ENCODE measurements at places on chromosomes 2 and 18. TPM values are rescaled to one million over a fixed set of nuclear protein-coding genes. Genes with fewer than 3 reads are reported as not detected.

DNA sequence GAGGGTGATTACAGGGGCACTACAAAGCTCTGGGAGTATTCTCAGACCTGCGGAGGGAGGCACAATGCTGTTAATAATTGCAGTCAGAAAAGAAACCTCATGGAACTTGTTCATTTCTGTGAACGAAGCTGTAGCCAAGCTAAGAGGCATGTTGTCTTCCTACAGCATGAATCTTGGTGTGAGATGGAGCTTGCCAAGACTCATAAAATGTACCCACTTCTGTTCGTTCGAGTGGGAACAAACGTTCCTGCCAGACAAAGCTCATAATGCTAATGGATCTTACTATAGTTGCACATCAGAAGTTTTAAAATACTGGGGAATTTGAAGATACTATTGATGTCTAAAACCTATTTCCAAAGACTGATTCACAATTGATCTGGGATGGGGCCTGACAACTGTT is 489.1 kb downstream of the ZEB2 start:
- DNase-seq: no peak

GRCh38 chr2:239292959-239293774 is 107.7 kb downstream of the HDAC4 start:
- no peak for DNase-seq

DNA sequence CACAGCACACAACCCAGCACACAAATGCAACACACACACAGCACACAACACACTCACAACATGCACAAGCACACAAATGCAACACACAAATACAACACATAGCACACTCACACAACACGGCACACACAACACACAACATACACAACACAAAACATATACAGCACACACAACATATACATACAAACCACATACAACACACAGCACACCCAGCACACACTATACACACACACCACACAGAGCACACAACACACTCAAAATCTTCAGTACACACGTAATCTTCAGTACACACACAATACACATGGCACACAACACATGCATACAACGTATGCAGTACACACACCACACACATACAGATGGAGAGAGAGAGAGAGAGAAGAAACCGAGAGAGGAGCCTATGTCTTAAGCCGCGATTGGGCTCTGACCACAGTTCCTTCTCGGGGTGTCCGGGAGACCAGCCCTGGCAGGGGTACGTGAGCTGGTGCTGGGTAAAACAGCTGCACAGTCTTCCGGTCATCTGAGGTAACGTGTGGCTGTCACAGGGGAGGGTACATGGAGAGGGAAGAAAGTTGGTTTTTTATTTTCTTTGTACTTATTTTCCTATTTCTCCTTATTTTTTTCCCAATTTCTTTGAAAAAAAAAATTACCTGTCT is 25.1 kb downstream of the POU3F3 start:
- DNase-seq: no peak

DNA sequence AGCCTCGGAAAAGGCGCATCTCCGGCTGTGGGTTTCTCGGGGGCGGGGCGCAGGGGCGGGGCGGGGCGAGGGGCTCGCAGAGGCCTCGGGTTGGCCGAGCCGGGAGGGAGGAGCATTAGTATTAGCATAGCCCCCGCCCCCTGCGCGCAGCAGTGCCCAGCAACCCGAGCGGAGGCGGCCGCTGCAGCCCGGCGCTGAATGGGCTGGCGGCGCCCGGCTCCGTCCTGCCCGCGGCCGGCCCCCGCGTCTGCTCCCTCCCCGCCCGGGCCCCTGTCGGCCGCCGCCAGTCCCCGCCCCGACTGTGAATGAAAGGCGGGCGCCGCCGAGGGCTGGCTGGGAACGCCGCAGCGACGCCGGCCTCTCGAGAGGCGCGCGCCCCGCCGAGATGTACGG is at the start of gene EFR3B:
EFR3B (plus strand) TSS at position 149 of the 393 bp plus-strand sequence; CDS start at position 386, 237 bp downstream.
- DNase-seq: peak; percentile 83

GRCh38 chr18:27735117-27735516 is 441.8 kb downstream of the CDH2 start:
- no peak for DNase-seq

DNA sequence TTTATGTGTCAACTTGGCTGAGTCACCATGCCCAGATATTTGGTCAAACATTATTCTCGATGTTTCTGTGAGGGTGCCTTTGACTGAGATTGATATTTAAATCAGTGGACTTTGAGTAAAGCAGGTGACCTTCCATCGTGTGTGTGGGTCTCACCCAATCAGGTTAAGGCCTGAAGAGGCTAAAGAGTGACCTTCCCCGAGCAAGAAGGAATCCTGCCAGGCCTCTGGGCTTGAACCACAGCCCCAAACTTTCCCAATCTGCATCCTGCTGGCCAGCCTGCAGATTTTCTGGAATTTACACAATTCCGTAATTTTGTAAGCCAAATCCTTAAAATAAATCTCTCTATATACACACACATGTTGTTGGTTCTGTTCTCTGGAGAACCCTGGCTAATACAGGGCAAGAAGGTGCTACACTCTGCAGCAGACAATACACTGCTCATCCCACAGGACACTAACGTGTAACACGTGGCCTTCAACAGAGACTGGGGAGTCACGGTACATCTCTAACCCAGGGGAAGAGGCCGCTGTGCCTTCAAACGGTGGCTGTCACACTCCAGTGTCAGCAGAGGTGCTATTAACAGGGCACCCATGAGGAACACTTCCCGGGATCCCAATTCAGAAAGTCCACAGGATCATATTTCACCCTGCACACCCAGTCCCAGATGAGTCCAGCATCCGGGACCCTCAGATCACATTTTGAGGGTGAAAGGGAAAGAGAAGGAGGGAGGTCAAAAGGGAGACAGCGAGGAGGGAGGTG is 113.1 kb upstream of the ID2 start:
- DNase-seq: peak; percentile 37

GRCh38 chr2:76281156-76281841 is 570.6 kb upstream of the GCFC2 start:
- no peak for DNase-seq

GRCh38 chr18:43994381-43994780 is 686.3 kb upstream of the SETBP1 start:
- DNase-seq: no peak

DNA sequence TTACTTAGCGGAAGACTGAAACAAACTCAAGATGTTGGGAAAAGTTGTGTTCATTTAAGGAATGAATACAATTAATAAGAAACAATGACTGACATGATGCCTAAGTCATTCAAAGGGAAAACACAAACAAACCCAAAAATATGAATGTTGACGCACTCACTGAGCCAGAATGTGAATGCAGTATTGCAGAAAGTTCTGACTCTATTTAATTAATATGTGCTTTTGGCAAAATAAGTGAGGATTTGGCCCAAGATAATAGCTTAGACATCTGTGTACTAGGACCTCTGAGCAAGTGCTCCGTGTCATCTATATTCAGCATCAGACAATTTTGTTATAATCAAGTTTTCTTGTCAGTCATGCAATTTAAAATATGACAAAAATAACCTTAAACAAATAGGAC is 1138.8 kb upstream of the NXPH2 start:
- DNase-seq: no peak

PNKD gene
- total RNA-seq: 27.2 TPM

UGT1A5 gene
- not detected for total RNA-seq
